ENCODE measurements at places on chromosomes 12 and 14. TPM values are rescaled to one million over a fixed set of nuclear protein-coding genes. Genes with fewer than 3 reads are reported as not detected.

ITGB7 gene
- total RNA-seq = 1.1 TPM

DNA sequence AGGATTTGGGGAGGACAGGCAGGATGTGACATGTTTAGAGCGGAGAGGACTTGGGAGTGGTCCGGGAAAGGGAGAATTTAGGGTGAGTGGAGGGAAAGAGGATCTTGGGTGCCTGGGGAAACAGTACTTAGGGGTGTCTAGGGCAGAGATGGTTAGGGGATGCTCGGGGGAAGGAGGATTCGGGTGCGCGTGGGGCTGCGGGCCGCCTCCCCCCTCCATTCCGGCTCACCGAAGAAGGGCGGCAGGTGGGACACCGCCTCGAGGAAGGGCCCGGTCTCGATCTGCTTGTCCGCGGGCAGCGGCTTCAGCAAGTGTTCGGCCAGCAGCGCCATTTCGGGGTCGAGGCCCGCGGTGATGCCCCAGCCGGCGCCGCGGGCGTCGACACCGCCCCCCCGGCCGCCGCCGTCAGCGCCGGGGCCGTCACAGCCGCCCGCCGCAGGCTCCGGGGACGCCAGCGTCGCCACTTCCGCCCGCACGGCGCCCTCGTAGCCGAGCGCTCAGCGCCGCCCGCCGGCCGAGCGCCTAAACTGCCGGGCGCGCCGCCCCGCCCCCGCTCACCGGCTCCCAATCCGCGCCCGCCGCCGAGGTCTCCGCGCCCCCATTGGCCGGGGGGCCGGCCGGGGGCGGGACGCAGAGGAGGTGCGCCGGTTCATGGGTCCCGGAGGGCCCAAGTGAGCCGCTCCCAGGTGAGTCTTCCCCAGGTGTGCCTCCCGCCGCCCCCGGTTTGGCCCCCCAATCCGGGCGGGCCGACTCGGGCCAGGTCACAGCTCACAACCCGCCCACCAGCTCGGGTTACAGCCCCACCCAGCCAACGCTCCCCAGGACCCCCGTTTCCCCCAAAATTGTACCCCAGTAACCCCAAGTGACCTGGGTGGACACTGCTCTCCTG, at the start of gene GLTP:
GLTP (minus strand) TSS at position 499 of the 889 bp plus-strand sequence; CDS start at position 332, 167 bp downstream.
- DNase-seq = peak; percentile 92

TRHDE gene
- 18.7 TPM for total RNA-seq

MIPOL1 gene
- 4.8 TPM for total RNA-seq

DNA sequence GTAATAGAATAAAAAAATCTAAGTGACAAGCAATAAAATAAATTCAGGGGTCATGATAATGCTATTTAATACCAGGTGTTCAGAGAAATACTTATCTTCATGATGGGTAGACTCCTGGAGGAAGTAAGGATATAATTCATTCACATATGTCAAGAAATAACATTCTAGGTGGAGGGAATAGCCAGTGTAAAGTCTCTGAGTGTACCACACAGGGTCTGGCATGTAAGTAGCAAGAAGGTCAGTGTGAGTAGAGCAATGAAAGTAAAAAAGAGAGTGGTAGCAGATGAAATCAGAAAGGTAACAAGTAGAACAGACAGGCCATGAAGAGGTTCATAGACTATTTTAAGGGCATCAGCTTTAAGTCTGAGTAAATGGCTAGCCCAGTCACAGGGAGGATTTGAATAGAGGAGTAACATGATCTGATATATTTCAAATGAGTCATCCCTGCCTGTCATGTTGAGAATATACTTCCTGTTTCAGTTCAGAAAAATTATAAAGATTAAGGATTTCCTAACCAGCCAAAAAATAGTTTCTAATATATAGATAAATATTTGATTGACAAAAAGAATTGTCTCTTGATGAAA, 519.9 kb downstream of the C12orf50 start:
- no peak for DNase-seq

DNA sequence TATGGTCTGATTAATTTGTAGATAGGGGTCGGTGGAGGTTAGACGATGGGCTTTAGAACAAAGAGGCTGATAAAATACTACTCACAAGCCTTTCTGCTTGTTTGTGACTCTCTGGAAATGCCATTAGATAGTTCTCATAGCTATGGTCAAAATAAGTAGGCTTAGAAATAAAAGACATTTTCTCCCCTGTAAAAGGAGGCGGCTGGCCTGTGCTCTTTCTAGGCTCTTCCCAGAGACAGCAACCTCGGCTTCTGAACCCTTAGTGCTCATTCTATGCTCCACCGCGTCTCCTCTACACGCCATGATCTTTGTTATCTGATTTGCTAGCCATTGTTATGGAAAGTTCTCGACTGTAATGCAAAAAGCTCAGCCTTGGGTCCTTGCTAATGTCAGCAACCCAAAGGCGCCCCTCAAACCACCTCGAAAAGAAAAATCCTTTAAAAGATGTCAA, 64.5 kb downstream of the CRADD start:
- DNase-seq = no peak

DNA sequence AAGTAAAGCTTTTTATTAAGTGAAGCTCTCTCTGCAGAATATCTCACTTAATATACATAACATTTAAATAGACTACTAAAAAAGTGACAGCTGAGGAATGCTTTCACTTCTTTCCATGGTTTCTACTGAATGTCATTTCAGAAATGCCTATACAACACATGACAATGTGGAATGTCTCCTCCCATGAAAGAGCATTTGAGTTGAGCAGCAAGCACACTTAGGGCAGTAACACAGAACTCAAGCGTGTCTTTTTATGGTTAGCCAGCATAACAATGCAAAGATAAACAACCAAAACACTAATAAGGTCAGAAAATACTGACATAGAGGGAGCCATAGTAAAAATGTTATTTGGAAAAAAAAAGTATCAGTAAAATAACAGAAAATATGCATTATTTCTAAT, 9.4 kb downstream of the PPP1R12A start:
- DNase-seq = no peak

GRCh38 chr12:39959031-39959430, 146.8 kb downstream of the SLC2A13 start:
- DNase-seq = no peak

LAG3 gene
- total RNA-seq = 0.22 TPM

- no peak for DNase-seq
These were observed 39.3 kb downstream of the RBM19 start for GRCh38 chr12:113926788-113927187.

GXYLT1 gene
- 3.2 TPM for total RNA-seq

NYNRIN gene
- total RNA-seq = 2.3 TPM

GRCh38 chr12:119258149-119258548, 76.4 kb upstream of the CCDC60 start:
- no peak for DNase-seq

DNA sequence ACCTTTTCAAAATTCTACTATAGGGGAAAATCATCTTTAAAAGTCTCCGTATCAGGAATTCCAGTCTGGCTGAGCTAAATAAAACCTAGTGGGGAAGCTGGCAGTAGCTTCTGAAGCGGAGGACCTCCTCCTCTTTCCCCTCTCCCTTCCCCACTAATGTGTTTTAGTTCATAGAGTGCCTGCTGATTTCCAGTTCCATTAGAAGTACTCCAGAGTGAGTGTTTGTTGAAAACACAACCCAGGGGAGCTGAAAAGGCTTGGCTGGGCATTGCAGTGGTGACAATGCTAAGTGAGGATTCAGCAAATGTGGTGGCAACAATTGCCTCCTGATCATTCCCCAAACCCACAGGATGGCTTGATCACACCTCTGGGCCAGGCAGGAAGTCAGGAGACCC, 144.2 kb upstream of the FRMD6 start:
- no peak for DNase-seq

GRCh38 chr12:32390572-32391219, 8.7 kb upstream of the FGD4 start:
- DNase-seq = peak; percentile 52

- DNase-seq = peak; percentile 75
These were observed at the start of the genes C12orf57 and RNU7-1 for GRCh38 chr12:6943722-6944380. Gene C12orf57, plus strand, starts transcription at chr12:6944022. Its CDS starts 100 bp downstream, at chr12:6944122. Gene RNU7-1, plus strand, starts transcription at chr12:6943816.

- DNase-seq = no peak
These were observed 282.8 kb upstream of the FAR2 start for GRCh38 chr12:28866296-28866695.

GRCh38 chr12:42472376-42472775, 117.2 kb downstream of the PRICKLE1 start:
- DNase-seq = no peak

DNA sequence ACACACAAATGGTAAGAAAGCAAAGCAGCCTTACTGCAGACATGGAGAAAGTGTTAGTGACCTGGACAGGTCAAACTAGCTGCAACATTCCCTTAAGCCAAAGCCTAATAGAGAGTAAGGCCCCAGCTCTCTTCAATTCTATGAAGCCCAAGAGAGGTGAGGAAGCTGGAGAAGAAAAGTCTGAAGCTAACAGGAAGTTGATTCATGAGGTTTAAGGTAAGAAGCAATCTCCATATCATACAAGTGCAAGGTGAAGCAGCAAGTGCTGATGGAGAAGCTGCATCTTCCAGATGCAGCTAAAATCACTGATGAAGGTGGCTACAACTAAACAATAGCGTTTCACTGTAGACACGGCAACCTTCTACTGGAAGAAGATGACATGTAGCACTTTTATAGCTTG, 53.5 kb downstream of the PPP1R12A start:
- no peak for DNase-seq

PLEKHH1 gene
- total RNA-seq = 21.3 TPM

TTC7B gene
- 36.0 TPM for total RNA-seq

- no peak for DNase-seq
These were observed 232.0 kb downstream of the GRIN2B start for GRCh38 chr12:13749389-13749788.

DNA sequence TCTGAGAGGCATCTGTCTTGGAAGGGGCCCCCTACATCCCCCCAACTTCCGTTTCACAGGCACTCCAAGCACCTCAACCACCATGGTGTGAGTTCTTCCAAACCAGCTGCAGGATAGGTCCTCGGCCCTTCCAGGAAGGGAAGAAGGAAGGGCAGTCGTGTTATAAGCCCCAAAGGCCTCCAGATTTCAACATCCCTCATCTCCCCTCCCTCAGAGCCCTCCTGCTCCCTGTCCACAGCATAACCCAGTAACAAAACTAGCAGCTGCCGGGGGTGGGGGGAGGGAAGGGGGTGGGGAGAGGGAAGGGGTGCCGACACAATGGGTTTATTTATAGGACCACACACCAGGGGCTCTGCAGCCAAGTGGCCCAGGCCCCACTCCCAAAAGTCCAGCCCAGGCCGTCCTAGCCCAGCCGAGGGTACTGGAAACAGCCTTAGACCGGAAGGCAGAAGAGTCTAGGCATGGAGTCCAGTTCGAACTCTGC, 18.3 kb downstream of the NCKAP5L start:
- DNase-seq = no peak

GRCh38 chr12:58452546-58452945, 467.8 kb downstream of the LRIG3 start:
- no peak for DNase-seq

- DNase-seq = no peak
These were observed 135.6 kb upstream of the EVL start for GRCh38 chr14:99929601-99930000.

TMPRSS12 gene
- not detected for total RNA-seq

ACOT6 gene
- not detected for total RNA-seq

GARIN6 gene
- total RNA-seq = not detected

NRXN3 gene
- 2.1 TPM for total RNA-seq

GRCh38 chr12:57019983-57020719, 3.8 kb upstream of the TAC3 start:
- DNase-seq = no peak

ZFHX2 gene
- total RNA-seq = 1.4 TPM

DNA sequence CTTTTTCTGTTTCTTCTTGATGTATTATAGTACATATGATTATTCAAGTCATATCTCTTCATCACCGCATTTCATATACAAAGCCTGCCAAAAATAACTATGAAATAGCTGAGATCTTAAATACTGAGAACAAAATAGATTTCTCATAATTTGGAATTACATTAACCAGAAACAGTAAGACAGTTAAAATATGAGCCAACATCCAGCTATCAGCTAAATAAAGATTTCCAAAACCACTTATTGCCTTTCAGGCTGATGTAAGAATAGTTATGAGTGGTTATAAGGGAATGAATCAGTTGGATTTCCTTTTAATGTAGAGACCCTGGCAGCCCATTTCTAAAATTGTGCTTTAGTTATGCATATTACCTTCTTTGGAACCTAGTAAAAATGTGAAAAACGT, 47.4 kb downstream of the TMEM117 start:
- no peak for DNase-seq

- DNase-seq = no peak
These were observed 188.1 kb upstream of the PRKD1 start for GRCh38 chr14:30115756-30116155.

DNA sequence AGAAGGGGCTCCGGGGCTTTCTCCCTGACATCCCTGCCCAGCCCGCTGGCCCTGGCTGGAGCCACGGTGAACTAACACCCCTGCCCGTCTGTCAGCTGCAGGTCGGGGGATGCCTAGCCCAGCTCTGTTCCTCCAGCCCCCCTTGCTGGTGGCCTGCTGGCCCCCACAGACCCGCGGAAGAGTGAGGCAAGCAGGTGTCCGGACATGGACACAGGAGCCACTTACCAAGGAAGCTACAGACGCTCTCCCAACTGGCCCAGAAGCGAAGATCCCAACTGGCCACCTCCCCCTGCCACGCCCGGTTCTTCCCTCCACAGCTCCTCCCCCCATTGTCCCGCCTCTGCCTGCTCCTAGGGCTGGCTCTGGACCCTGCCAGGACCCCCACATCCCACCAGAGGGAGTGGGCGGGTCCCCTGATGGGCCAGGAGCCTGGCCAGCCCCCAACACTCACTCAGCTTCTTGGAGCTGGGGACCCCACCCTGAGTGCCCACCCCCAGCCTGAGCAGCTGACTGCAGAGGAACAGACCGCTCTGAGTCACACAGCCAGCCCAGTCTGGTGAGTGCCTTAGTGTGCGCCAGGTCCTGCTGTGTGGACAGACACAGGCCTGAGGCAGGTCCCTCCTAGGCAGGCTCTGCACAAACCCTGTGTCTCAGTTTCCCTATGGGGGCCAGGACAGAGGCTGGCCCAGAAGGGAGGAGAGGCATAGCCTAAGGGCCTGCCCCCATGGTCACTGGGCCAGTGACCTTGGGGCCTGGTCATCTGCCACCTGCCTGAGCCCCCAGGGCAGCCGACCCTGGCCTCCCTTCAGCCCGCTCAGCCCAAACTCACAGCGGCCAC, 7.7 kb downstream of the AHNAK2 start:
- DNase-seq = peak; percentile 74

GRCh38 chr14:22977684-22978486, 4.5 kb downstream of the AJUBA start:
- DNase-seq = peak; percentile 83

PIWIL1 gene
- total RNA-seq = not detected

MYO1H gene
- not detected for total RNA-seq

DNA sequence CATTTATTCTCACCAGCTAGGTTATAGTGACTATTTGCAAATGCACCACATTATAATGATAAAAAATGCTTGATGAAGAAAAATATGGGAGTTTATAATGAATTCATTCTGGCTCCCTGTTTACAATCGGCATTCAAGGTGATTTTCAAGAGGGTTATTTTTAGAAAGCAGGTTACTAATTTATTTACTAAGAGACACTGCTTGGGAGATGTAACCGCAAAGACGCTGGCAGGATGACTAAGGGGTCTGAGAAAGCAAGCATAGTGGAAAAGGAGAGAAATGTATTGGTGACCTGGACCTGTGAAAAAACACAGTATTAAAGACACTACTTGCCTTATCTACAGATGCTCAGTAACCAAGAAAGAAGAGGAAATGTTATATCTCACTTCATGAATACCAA, 13.3 kb upstream of the PITPNM2 start:
- DNase-seq = no peak

Measured in pancreas (tissue), 10 donors.